ENCODE measurements at places on chromosomes 11 and 22. TPM values are rescaled to one million over a fixed set of nuclear protein-coding genes. Genes with fewer than 3 reads are reported as not detected.

The TCN1 gene
- not detected for total RNA-seq

The RASGRP2 gene
- total RNA-seq = 4.7 TPM

The MLC1 gene
- total RNA-seq = 0.77 TPM

GRCh38 chr11:75029836-75030631, 41.3 kb downstream of the NEU3 start:
- peaks cover 8% of the 10 kb centered on the region for H3K4me1 ChIP-seq
- H3K27ac ChIP-seq = no peak overlapping the region
- H3K36me3 ChIP-seq = peaks cover 1% of the 10 kb centered on the region

- no peak overlapping the region for H3K27ac ChIP-seq
- peaks cover 2% of the 10 kb centered on the region for H3K4me1 ChIP-seq
- H3K27me3 ChIP-seq = no peaks in the 10 kb centered on the region
- H3K36me3 ChIP-seq = peaks cover 18% of the 10 kb centered on the region
- DNase-seq = no peak
Measured at GRCh38 chr22:44002997-44003396, 21.1 kb upstream of the PARVB start.

DNA sequence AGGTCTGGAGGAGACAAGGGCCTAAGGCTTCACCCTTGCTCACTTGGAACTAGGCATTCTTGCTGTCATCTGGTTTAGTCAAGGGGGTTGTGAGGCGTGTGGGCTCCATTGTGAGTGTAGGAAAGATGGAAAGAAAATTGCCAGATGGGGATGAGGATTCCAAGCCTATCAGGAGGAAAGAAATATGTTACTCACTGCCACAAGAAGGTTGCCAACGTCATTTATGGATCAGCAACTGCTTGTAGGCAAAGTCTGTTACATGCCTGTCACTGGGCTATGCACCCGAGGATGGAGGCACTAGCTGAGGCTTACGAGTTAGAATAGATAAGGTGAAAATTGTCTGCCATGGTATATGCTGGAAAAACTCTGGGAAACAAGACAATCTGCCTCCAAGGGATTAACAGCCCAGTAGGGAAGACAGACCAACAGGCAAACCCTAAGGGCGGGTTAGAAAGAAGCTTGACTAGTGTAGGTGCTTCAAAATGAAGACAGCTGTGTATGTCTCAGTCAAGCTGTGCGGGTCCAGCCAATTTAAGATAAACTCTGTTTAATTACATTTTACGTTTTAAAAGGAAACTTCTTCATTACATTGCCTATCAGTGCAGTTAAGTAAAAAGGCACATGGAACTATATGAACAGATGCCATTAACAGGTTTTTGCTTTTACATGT, 47.4 kb downstream of the SNX19 start:
- H3K27me3 ChIP-seq = no peaks in the 10 kb centered on the region
- H3K4me3 ChIP-seq = no peak overlapping the region
- no peak for DNase-seq
- H3K27ac ChIP-seq = no peak overlapping the region
- H3K4me1 ChIP-seq = peaks cover 54% of the 10 kb centered on the region

DNA sequence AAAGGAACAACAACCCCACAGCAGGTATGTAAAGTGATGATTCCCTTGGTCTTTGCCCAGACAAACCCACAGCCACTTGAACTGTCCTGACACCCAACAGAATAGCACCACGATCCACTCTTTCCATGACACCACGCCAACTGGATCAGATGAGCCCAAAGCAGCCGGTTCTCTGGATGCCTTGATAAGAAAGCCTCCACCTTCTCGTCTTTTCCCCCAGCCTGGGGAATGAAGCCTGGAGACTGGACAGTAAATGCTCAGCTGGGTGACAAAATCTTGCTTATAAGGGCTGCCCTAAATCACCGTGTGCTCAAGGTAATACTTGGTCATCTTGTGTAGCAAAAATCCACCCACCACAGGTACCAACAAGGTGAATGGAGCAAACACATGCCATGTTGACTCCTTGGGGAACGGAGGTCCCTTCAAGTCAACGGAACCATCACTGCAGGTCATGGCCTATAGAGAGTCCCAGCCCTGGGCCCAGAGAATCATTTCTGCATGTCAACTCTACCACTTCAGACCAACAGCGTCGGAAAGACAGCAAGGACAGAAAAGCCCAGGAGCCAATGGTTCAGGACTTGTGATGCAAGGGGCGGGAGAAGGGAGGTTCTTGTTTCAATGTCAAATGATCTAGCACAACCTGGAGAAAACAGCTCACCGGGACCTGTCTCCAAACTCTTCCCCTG, 2.2 kb upstream of the MYO18B start:
- H3K4me3 ChIP-seq = no peak overlapping the region
- DNase-seq = no peak
- peaks cover 1% of the 10 kb centered on the region for H3K27me3 ChIP-seq

Data from chondrocyte (in vitro differentiated cells).